T1000 (cell line): ENCODE measurements at places on chromosomes 5 and 9.

GRCh38 chr5:36173426-36173825 lies 21.5 kb downstream of the SKP2 start:
- no peak for DNase-seq

- no peak for DNase-seq
Measured at GRCh38 chr5:17282283-17283120, 65.1 kb downstream of the BASP1 start.

GRCh38 chr9:127825319-127826051 lies 22.8 kb downstream of the FPGS start:
- DNase-seq: no peak

DNA sequence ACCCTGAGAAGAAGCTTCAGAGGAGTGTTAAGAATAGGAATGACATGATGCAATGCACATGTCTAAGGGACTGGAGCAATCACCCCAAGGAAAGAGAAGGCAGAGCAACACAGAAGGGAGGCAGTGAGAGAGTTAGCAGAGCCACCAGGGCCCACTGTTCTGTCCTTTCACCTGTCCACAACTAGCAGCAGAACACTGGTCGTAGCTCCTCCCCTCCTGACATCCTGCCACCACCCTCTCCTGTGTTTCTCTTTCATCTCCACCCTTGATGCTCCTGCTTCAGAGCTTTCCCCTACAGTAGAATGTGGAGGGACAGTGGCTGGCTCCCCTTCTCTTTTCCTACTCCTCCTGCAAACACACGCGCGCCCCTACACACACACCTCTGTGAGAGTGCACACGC lies 483.4 kb upstream of the KIF2A start:
- no peak for DNase-seq

DNA sequence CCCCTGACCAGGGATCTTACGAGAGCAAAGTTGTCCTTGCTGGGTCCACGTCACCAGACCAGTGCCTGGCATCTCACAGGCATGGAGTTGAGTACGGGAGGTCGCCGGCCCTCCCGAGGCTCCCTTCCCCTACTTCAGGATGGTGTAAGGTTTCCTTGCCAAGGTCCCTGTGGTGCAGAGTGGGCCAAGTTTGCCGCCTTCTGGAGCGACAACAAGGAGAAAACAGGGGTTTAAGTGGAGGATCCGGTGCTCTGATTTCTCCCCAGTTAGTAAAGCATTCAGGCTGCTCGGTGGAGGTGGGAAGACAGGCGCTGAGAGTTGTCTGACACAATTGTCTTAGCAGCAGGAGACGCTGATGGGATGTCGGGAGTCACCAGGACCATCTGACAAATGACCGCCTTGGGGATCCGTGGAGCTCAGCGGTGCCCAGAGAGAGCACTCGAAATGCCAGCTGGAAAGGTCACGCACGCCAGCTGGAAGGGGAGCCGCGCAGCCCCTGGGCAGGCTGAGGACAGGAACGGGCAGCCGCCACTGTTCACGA lies 37.3 kb downstream of the ADAMTS2 start:
- no peak for DNase-seq

- DNase-seq: peak; percentile 33
Measured at GRCh38 chr5:132419502-132420468, 50.3 kb downstream of the SLC22A5 start.

DNA sequence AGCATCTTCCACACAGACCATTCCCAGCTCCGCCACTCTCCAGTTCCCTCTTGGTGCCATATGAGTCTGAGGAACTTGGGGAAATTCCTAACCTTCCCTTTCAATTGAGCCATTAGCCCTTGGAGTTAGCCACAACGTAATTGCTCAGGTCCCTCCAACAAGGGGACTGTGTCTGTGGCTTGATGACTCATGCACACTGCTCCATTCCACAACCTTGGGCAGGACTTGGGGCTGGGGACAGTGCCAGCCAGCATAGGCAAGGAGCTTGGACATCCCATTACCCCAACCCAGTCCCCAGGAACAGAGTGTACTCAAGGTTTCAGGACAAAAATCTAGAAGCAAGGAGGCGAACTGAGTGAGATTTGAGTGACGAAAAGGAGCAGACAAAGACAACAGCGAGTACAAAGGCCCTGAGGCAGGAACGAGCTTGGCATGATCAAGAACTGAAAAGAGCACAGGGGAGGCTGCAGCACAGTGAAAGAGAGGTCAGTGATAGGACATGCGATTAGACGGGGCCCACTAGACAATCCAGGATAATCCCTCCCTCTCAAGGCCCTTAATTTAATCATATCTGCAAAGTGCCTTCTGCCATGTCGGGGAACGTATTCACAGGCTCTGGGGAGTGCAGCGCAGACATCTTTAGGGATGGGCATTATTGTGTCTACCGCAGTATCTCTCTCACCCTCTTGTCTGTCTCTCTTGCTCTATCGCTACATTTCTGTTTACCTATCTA lies 16.0 kb upstream of the JADE2 start:
- no peak for DNase-seq

DNA sequence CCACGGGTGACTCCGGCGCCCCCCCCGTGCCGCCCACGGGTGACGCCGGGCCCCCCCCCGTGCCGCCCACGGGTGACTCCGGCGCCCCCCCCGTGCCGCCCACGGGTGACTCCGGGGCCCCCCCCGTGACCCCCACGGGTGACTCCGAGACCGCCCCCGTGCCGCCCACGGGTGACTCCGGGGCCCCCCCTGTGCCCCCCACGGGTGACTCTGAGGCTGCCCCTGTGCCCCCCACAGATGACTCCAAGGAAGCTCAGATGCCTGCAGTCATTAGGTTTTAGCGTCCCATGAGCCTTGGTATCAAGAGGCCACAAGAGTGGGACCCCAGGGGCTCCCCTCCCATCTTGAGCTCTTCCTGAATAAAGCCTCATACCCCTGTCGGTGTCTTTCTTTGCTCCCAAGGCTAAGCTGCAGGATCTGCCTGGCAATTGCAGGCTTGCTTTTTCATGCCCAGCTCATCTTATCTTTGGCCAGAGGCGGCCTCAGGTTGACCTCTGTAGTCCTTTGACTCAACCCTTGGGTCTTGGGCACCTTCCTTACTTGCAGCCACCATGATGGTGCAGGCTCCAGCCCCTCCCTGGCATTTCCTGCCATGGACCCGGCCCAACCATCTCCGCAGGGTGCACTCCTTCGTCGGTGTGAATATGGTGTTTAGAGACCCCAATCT lies 9.8 kb downstream of the CEL start:
- no peak for DNase-seq

DNA sequence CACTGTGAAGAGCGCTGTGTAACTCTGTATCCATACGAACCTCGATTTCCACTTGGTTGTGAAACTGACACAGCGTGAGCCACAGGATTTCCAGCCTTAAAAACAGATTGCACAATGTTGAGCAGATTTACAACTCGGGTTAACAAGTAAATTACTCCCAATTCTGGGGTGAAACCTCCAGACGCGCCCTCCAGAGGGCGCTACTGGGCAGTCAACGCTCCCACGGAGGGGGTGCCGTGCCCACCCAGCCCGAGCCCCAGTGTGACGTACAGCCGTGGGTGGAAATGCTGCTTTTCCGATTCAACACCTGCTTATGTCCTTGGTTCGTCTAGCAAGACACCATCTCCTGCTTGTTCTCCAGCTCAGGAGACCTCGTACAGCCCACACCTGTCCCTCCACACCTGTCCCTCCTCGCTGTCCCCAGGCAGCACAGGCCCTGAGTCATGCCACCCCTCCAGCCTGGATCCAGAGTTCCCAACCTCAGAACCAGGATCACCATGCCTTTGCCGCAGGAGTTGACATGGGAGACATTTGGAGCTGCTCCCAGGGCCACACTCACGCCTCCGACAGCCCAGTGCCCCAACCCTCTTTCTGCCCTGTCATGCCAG lies 34.4 kb upstream of the SLC6A3 start:
- no peak for DNase-seq

DNA sequence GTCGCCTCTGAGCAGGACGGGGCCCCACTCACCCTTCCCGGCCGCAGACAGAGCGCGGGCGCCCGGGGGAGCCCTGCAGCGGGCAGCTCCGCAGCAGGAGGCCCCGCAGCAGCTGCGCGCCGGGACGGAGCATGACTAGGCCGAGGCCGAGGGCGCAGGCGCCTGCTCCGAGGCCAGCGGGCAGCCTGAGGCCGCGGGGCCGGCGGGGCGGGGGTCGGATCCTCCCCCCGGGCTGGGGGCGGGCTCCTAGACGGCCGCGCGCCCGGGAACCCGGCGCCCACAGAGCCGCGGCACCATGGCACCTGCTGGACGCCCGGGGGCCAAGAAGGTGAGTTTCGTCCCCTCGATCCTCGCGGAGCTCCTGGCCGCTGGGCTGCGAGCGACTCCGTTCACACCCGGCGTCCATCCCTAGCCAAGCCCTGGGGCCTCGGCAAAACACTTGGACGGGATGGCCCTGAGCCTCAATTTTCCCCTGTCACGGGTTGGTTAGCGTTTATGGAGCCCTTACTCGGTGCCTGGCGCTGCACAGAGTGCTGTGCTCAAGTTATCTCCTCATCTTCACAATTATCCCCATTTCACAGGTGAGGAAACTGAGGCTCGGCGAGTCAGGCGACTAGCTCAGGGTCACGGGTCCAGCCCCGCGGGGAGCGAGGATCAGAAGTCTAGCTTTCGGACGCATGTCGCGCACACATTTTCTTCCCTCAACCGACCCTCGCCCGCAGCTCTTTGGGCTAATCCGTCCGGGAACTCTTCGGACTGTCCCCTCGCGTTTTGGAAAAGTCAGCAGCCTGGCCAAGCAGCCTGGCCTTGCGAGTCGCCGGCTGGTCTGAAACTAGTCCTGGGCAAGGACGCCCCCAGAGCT lies at the start of the genes BHMT2 and DMGDH:
Gene BHMT2 (plus strand): TSS at position 280 of the 862 bp plus-strand sequence. CDS start 16 bp downstream, at position 296.
Gene DMGDH (minus strand): TSS at position 187 of the 862 bp plus-strand sequence. CDS start 54 bp downstream, at position 133.
- no peak for DNase-seq

GRCh38 chr5:18881615-18882014 lies 1106.4 kb downstream of the CDH18 start:
- no peak for DNase-seq

GRCh38 chr5:6349387-6349786 lies 29.0 kb downstream of the MED10 start:
- DNase-seq: no peak

- DNase-seq: no peak
Measured at GRCh38 chr5:72606525-72606924, 99.3 kb upstream of the ZNF366 start.

- no peak for DNase-seq
Measured at GRCh38 chr5:61731946-61732314, 399.9 kb downstream of the ZSWIM6 start.

DNA sequence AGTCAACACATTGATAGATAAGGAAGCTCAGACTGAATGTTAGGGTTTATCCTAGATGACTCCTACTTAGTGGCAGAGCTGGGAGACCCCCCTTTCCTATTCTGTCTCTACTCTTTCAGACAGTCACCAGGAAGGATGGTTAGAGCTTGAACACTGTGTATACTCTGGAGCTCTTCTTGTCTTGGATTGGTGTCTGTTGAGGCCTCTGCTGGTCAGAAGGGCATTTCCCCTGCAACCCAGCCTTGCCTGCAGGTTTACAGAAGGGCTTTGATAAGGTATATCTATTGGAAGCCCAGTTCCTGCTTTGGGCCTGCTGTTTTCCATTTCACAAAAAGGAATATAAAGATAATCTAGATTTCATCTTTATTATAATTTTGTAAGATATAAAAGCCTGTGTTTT lies 71.8 kb downstream of the KDM4C start:
- DNase-seq: no peak

GRCh38 chr5:177378884-177379883 lies 5.0 kb upstream of the SLC34A1 start:
- DNase-seq: no peak

- no peak for DNase-seq
Measured at GRCh38 chr5:93915142-93915553, 173.7 kb upstream of the POU5F2 start.
